NCI-H187 treated with DMSO at 0.1 percent for 48 hours (cell line): ENCODE measurements at places on chromosomes 11 and 22.

DNA sequence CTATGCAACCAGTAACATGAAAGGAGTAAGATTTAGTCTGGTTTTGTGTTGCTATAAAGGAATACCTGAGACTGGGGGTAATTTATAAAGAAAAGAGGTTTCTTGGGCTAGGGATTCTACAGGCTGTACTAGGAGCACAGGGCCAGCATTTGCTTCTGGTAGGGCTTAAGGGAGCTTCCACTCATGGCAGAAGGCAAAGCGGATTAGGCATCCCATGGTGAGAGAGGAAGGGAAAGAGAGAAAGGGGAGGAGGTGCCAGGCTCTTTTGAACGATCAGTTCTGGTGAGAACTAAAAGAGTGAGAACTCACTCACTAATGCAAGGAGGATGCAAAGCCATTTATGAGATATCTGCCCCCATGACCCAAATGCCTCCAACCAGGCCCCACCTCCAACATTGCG lies 283.2 kb downstream of the OPCML start:
- no peak for DNase-seq

GRCh38 chr11:70018816-70019215 lies 59.3 kb upstream of the ANO1 start:
- DNase-seq, result no peak

- DNase-seq, result no peak
These were observed 12.7 kb upstream of the FOLH1 start for GRCh38 chr11:49221112-49221511.

- DNase-seq, result no peak
These were observed 83.6 kb upstream of the NCAM1 start for GRCh38 chr11:112877581-112877980.

- DNase-seq, result no peak
These were observed 11.5 kb upstream of the IFT27 start for GRCh38 chr22:36787204-36787988.

DNA sequence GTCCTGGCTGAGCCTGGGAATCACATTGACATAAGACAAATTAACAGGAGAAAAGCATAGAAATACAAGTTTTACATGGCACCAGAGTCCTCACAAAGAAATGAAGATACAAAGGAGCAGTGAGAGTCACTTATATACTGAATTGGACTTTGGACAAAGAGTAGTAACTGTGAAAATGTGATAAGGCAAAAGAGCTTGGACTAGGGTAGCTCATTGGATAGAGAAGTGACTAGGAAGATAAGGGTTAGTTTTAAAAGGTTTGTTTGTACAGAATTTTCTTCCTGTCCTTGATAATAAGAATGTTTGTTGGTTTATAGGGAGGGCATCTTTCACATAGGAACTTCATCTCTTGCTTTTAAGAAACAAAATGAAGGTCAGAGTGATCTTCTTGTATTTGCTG lies 17.9 kb upstream of the NUCB2 start:
- no peak for DNase-seq

DNA sequence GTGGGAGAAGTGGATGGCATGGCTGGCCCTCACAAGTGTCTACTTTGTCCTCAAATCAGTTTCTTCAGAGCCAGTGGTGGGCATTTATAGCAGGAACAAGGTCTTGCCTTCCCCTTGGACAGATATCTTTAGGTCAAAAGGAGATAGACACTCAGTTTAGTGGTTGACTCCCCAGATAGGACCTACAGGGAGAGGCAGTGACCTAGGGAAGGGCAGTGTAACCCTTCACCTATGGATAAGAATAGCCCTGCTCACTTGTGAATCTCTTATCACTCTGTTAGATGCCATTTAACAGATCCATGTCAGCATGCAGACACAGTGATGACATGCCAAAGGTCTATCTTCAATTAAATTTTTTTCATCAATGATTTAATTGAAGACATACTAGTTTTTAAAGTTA lies 11.0 kb downstream of the BCO2 start:
- DNase-seq, result no peak

DNA sequence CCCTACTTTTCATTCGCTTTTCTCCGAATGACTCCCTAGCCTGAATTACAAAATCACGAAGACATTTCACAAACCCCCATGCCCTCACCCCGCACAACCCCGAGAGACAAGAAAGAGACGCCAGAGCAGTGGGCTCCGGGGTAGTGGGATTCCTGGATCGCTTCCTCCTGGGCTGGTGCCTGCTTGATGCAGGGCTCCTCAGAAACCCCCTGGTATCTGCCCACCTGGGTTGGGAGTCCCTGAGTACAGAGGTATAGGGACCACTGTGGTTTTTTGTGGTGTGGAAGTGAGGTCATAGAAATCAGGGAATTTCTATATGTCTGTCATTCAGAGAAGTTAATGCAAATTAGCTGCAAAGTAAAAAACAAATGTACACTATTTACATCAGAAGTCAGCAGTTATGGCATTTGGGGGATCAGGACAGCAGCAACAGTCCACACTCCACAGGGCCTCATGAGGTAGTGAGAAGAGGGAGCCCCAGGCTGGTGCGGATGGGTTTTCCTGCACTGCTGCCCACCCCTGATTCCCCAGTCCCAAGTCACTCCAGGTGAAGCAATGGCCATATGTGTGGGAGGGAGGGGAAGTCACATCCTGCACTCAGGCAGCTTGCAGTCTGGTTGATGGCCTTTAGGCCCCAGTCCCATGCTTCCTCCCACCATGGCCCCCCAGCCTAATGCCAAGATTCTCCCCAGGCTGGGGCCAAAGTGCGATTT lies 39.6 kb downstream of the BUD13 start:
- DNase-seq, result no peak

- no peak for DNase-seq
These were observed 8.2 kb upstream of the CCDC188 start for GRCh38 chr22:20159076-20159475.

DNA sequence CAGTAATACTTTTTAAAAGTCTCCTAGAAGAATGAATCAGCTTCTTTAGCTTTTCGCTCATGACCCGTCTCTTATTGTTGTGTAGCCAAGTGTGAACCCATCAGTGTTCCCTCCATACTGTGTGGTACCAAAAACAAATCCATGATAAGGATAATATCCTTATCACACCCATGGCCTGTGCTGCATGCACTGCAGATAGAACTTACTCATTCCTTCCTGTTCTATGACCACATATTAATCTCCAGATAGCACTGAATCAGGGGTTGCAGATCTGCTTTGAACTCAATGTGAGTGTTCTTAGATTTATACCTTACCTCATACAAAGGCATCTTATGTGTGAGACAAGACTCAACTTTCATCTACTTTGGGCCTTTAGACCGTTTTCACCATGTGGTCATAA lies 373.4 kb downstream of the JRKL start:
- no peak for DNase-seq

DNA sequence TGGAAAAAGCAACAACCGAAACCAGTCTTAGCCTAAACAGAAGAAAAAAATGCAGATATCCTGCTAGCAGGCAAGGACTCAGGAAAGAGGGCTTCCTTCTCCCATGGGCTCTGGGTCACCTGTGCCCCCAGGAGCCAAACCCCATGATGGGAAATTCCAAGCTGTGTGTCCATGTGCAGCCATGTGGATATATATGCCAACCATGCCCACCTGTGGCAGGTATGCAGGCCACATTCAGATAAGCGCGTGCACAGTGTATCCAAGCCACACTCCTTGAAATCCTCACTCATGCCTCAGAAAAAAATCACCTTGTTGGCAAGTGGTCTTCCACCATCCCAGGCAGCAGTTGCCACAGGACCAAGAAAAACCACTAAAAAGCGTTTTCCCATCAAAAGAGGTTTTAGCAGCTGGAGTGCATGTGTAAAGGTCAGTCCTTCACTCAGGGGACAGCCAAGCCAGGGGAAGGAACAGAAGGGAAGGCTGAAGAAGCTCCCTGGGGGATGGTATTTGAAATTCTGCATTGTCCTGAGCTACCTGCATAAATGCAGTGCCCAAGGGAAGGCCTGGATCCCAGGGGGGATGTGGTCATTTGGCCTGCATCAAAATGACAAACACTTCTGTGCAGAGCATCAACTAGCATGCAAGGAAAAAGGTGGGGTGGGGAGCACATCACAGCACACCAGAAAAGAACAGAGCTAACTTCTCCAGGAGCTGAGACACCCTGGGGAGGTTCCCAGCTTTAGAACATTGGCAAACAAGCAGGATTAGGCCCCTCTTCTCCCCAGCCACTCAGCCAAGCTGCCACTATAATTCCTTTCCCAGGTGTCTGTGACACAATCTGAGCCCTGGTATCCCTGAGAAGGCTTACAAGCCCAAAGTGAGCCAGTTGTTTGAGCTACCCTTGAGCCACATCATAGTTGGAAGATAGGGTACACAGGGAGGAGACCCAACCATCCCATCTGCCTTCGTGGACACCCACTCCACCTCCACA lies 76.2 kb downstream of the GALNT18 start:
- DNase-seq, result no peak

DNA sequence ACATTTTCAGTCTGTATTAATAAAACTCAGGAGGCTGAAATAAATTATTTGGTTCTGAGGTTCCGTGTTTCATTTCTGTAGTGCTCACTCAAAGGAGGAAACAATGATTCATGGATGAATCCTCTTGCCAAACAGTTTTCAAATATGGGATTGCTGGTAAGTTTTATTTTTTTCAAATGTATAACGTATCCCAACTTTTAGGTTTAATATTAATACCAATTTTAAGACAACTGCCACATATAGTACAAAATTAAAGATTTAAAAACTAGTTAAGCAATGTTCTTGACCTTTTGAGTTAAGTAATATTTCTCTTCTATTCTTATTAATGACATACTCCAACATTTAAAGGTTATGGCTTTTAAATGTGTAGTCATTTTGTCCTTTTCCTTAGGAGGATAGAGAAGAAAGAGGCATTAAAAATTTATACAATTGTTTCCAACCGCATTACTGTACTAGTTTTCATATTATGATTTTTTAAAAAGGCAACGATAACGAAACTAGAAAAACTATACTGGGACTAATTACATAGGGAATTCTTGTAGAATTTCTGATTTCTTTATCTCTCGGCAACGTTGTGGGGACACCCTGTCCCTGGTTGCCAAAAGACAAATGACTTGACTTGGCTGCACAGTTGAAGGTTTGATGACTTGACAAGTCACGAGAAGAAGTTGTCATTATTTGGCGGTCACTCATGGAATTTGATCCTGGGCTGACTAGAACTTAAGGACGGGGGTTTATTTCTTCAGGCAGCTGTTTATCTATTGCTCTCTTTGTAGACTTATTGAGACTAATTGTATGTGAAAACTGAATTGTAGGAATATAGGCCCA lies 69.1 kb upstream of the ADSL start:
- no peak for DNase-seq

DNA sequence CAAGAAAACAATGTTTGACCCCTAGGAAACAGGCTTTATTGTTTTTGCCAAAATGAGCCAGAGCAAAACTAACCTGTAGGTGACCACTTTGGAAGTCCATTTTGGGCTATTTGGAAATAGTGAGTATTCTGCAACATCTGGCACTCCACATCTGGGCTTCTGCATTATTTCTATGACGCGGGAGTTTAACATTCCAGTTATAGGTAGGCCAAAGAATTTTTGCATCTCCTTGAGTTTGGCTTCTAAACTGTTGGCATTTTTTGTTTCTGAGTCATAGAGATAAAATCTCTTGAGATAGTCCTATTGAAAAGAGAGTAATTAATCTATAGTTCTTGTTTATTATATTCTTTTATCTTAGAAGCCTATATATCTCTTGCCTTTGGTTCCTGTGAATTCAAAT lies 2.9 kb downstream of the MMP7 start:
- DNase-seq, result no peak

DNA sequence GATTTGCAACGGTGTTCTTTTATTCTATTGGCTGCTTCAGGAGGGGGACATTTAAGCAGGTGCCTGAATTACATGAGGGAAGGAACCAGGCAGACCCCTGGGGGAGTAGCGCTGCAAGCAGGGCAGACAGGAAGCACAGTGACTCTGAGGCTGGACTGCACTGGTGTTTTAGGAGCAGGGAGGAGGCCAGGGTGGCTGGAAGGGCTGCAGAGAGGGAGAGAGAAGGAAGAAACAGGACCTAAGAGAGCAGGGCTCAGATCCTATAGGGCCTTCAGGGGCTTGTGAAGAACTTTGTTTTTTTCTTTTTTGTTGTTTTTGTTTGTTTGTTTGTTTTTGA lies 62.5 kb upstream of the SORL1-AS1 start:
- no peak for DNase-seq

GRCh38 chr11:1486054-1486825 lies at the start of gene MOB2:
Gene MOB2, minus strand, starts transcription at chr11:1486779. Its CDS starts 223 bp downstream, at chr11:1486556.
- DNase-seq, result no peak

- DNase-seq, result no peak
These were observed 66.5 kb downstream of the IGF2 start for GRCh38 chr11:2072551-2073261.

- DNase-seq, result no peak
These were observed 42.6 kb upstream of the ACCSL start for GRCh38 chr11:44005063-44005701.

GRCh38 chr22:32991353-32992101 lies 66.7 kb downstream of the SYN3 start:
- no peak for DNase-seq

GRCh38 chr11:66274219-66274618 lies 3.8 kb upstream of the CNIH2 start:
- DNase-seq, result no peak

DNA sequence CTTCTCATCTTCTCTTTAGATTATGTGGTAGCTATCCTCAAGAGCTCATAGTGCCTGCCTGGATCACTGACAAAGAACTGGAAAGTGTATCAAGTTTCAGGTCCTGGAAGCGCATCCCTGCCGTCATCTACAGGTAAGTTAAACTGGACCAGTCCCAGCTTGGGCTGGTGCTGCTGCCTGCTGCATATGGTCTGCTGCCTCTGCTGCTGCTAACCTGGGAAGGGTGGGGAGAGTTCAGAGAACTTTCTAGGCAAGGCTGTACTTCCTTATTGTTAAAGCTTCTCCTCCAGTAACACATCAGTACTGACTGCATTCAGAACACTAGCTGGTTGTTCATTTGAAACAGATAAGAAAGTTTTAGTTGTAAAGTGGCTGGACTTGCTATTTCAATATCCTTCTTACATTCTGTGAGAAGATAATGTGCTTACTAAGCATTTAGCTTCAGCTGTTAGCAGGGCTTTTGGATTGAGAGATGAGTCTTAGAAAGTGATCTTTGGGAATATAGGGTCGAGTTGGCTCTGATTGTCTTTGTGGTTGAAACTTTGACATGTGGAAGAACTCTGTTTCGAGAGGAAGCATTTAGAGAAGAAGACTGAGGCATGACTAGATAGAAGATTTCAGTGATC lies 77.3 kb upstream of the HORMAD2 start:
- no peak for DNase-seq

- DNase-seq, result no peak
These were observed at the start of gene CARD10 for GRCh38 chr22:37519268-37520195. Gene CARD10, minus strand, starts transcription at chr22:37519415. Its CDS starts 215 bp downstream, at chr22:37519200.

- DNase-seq, result no peak
These were observed 27.6 kb downstream of the PLEKHA7 start for GRCh38 chr11:16986434-16987204.

DNA sequence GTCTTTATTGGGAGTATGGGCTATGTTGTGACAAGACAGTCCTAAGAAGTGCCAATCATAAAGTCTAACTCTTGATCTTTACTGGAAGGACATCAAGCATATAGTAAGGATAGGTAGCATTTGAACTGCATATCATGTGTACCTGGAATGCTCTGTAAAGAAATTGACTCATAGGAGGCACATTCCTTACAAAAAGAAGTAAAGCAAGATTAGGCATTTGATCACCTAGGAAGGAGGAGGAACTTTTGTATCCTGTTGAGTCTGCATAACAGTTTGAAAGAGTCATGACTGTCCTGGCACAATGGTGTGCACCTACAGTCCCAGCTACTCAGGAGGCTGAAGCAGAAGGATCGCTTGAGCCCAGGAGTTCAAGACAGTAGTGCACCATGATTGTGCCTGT lies 42.2 kb upstream of the DNAJB7 start:
- DNase-seq, result no peak
